Hematopoietic multipotent progenitor cell treated with erythropoietin and hydrocortisone succinate and interleukin-3 and kit ligand, for 17 days (in vitro differentiated cells): ENCODE measurements at places on chromosomes 6 and 20.

DNA sequence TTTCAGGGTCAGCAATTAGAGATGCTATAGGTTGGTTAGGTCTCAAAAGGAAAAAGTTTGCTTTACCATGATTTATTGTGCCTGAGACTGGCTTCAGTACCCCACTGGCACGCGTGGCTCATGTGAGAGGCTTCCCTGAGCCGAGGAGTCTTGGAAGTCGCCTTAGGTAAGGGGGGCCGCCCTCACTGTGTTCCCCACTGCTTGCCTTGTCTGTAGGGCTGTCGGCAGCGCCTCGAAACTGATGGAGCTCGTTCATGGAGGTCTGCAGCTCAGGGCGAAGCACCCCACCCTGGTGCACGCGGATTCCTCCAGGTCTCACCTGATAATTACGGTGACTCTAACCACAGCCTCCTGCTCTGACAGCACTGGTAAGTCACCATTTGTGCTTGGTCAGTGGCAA, 39.2 kb downstream of the FRMD1 start:
- no peak for DNase-seq

DNA sequence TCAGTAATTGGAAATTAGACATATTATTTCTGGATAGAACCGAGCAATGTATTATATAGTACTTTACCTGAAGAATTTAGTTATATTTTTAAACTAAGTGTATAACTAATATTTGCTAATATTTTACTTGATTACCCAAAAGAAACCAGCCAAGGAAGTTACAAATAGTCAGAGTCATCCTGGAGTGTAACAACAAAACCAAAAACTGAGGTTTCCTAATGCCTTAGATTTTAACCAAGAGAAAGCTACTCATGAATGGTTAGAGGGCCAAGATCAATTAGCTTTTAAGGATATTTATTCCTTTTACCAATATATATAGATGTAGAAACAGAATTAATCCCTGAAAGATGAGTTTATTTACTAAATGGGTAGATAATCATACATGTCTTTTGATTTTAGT, 26.0 kb downstream of the TAB2 start:
- no peak for DNase-seq

- DNase-seq, result no peak
These were observed 1.9 kb downstream of the NCOA7 start for GRCh38 chr6:125792680-125793079.

GRCh38 chr6:119594907-119595306, 245.3 kb upstream of the MAN1A1 start:
- no peak for DNase-seq
